ENCODE measurements at places on chromosomes 6 and 20.

DNA sequence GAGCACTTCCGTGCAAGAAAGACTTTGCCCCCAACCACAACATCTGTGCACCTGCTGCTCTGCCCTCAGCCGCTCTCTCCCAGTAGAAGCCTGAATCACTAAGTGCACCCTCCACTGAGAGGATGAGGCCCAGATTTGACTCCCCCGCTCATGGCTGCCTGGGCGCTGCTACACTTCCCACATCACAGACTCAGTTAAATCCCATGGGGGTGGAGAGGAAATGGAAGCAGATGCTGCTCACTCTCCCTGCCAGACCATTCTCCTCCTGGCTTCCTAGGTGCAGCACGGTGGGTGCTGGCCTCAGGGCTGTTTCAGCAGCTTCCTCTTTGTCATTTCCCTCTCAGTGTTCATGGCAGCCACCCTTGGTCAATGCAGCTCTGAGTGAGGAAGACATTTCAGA lies 4.8 kb downstream of the CST5 start:
- DNase-seq: no peak

DNA sequence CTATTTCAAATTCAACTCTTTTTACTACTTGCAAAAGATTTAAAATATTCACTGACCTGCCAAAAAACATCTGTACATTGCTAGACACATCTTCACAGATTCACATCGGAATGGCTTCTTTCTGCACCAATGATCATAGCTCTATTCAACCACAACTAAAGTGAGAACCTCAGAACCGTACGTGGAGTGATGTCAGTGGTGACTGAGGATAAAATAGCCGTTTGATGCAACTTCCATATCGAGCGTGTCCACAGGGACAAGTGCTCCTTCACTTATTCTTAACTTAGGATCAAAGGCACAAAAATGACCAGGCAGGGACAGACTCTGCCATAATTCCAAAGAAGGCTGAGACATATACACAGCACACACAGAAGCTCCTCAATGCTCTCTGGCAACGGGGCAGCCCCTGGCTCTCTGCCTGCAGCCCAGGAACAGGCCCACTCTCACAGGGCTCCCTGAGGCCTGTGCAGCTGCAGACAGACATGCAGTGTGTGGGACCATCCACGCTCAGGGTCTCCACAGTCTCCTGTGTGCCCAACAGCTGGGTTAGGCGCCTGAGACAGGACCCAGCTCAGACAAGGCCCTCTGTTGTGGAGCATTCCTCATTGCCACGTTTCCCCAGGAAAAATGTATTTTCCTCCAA lies 22.8 kb downstream of the FYN start:
- DNase-seq: no peak

DNA sequence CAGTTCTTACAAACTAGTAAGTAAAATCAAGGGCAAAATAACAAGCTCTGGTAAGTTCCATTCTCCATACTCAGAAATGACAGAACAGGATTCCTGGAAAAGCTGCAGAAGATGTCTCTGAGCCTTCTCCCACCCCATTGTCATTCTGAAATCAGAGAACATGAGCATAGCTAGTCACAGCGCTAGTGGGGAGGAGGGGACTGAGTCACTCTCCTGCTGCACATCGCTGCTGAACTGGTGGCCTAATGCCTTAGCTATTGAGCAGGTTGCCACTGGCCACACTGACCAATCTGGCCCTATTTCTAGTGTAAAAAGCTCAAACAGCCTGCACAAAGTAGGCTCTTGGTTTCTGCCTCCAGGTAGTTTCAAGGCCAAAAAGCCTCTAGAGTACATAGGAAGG lies 26.1 kb upstream of the RIPPLY2 start:
- DNase-seq: no peak

DNA sequence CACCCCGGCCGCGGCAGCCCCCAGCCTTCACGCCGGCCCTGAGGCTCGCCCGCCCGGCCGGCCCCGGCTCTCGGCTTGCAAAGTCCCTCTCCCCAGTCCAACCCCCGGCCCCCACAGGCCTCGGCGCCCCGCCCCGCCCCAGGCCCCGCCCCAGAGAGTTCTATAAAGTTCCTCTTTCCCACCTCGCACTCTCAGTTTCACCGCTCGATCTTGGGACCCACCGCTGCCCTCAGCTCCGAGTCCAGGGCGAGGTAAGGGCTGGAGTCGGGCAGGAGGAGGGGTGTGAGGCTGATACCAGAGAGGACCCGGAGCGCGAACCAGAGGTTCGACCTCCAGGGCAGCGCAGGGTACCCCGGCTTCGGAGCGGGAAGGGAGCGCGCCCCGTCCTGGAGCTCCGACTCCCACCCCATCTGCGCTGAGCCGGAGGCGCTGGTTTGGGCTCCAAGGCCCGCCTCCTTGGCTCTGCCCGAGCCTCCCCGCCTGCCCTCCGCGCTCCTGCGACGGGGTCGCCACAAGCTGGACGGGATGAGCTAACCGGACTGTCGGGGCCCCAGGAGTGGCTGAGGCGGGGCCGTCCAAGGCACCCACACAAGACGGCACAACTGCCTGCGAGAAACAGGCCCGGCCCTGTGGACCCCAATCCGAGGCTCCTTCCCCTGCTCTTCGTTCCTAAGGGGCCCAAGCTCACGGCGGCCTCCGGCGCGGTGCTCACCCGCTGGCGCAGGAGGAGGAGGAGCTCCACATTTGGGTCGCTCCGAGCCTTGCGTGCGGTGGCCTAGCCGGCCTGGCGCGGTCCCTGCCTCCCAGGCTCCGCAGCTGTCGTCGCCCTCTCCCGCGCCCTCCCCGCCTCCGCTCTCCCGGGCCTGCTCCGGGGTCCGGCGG lies at the start of gene IRF4:
Gene IRF4 (plus strand): TSS at position 194 of the 882 bp plus-strand sequence. CDS start 1,401 bp downstream, outside the sequence.
- peak; percentile 58 for DNase-seq

GRCh38 chr20:23278172-23278571 lies 72.4 kb upstream of the NXT1 start:
- DNase-seq: no peak

DNA sequence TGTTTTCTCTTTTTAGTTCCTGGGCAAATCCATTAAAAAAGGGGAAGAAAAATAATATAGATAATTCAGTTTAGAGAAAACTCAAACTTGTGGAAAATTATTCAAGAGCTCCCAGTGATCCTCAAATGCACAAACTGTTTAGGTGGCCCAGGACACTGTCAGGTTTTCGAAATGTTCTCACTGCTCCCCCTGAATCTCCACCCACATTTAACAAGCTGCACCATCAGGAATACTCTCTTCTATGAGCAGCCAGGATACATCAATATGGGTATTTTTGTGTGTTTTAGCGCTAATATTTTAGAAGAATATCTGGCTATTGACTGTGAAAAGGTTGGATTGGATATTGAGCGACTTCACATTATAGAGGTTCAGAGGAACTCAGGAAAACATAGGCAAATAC lies 43.9 kb downstream of the OR2B2 start:
- DNase-seq: no peak

- DNase-seq: no peak
Measured at GRCh38 chr6:168299541-168300511, 19.8 kb downstream of the DACT2 start.

DNA sequence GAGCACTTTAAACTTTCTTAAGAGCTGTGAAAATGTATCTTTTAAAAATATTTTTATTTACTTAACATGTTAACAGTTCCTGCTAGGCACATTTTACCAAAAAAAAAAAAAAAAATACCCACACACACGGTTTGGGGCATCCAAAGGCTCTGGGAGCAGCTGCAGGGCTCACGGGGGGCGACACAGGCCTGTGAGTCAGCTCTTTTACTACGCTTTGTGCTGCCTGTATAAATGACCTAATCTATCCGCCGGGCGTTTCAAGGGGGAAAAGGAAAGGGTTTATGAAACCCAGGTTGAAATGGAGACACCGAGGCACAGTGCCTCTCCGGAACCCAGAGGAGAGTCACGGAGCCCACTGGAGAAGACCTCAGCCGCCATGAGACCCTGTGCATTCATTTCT lies 40.4 kb downstream of the DLL1 start:
- no peak for DNase-seq

GRCh38 chr6:105178636-105179035 lies 1.2 kb downstream of the POPDC3 start:
- DNase-seq: no peak

- no peak for DNase-seq
Measured at GRCh38 chr6:11525468-11526155, 11.9 kb upstream of the TMEM170B start.

DNA sequence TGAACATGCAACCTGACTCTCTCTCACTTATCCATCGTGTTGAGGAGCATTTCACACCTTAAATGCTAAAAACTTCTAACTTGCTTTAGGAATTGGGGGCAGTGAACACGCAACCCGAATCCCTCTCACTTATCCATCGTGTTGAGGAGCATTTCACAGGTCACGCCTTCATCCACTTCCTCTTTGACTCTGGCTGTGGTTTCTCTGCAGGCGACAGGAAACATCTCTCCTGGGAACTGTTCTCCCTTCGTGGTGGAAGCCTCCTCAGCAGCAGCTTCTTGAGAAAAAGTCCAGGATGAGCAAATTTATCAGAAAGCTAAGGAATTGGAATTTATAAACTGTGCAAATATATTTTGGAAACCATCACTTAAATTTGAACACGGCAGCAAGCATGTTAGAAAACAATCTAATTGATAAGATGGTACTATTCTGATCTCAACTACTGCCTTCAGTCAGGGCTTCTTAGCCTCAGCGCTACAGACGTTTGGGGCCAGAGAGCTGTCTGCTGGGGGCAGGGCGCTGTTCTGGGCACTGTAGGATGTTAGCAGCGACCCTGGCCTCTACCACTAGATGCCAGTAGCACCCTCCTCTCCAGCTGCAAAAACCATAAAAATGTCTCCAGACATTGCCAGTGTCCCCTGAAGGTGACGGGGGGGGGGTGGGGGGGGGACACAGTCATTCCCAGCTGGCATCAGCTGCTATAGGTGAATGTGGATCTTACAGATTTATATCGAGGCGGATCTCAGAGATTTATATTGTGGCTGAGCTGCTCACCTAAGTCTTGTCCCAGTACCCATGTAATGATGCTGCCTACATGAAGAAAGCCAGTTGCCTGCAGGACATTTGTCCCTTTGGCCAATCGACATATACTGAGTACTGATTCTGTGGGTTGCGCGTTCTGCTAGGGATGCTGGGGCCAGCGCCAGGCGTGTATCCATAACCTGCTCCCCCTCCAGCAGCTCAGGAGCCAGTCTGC lies 26.2 kb downstream of the CTCFL start:
- no peak for DNase-seq

GRCh38 chr6:34213772-34214171 lies 22.9 kb upstream of the HMGA1 start:
- no peak for DNase-seq

- DNase-seq: no peak
Measured at GRCh38 chr20:38935285-38935684, 9.1 kb downstream of the FAM83D start.

- DNase-seq: no peak
Measured at GRCh38 chr20:577167-577791, 32.8 kb downstream of the TCF15 start.

All from pancreas (tissue), 10 donors.